ENCODE measurements at places on chromosomes 7 and 10.

DNA sequence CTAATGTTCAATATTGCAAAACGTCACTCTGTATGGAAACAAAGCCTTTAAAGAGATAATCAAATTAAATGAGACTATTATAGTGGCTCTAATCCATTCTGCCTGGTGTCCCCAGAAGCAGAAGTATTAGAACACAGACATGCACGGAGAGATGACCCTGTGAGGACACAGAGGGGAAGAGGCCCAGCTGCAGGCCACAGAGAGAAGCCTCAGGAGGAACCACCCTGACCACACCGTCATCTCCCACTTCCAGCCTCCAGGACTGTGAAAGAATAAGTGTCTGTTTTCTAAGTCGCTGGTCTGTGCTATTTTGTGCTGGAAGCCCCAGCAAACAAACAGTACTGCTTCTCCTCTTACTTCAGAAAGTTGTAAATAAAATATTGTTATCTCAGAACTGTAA lies 283.5 kb upstream of the ADARB2 start:
- DNase-seq = no peak

DNA sequence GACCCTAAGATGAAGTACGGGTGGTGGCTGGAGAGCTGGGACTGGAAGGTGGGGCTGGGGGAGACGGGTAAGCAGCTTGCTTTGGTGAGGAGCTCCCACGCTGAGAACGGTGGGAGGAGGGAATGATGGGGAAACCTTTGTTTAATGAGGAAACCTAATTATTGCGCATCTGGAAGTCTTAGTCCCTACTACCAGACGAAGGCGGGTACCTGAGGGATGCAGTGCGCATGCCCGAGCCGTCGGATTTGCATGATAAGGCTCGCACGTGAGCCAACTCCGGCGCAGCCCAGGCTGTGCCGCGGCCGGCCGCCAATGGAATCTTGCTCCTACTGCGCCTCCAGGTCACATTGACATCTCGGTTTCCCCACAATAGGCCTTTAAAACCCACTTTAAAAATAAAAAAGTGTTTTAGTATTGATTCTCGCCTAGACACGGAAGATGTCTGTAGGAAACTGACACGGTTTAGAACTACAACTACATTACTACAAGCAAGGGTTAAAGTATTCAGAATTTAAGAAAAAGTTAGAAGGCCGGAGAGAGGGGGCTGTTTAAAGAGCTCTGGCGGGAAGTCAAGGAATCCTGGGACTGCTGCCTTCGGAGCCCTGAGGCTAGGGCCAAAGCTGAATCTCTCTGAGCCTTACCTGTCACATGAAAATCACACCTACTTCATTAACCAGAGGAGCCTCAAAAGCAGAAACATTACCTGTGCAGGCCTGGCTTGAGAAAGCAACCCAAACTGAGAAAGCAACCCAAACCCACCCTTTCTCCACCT lies 12.1 kb upstream of the DLX6 start:
- DNase-seq = no peak

DNA sequence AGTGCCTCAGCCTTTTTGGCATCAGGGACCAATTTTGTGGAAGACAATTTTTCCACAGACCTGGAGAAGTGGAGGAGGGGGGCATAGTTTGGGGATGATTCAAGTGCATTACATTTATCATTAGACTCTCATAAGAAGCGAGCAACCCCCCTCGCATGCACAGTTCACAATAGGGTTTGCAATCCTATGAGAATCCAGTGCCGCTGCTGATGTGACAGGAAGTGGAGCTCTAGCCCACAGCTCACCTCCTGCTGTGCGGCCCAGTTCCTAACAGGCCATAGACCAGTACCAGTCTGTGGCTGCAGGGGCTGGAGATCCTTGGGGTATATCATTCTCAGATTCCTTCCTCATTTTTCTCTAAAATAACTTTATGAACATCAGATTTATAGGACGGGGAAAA lies 50.8 kb downstream of the ATAD1 start:
- DNase-seq = no peak

GRCh38 chr10:29326886-29327745 lies 38.2 kb downstream of the LYZL1 start:
- DNase-seq = no peak

DNA sequence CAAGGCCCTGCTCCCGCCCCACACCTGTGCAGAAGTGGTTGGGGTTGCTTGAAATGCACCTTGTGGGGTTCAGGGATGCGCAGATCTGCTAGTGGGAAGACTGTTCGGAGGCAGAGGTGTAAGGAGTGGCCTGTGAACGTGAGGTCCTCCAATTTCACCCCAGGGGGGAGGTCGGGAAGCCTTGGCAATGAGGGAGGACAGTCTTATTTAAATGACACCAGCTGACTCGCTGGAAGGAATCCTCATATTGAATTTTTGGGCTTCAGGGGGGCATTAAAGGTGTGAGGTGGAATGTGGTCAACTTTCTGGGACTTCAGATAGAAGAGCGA lies 218.8 kb upstream of the CELF2 start:
- DNase-seq = no peak

- DNase-seq = no peak
These were observed 259.6 kb upstream of the PPP2R2D start for GRCh38 chr10:131641231-131641630.

GRCh38 chr7:119708891-119709290 lies 564.1 kb upstream of the KCND2 start:
- DNase-seq = no peak

GRCh38 chr10:97399843-97400545 lies 1.1 kb downstream of the RRP12 start:
- DNase-seq = peak; percentile 37

GRCh38 chr10:1187151-1187854 lies 131.1 kb downstream of the WDR37 start:
- no peak for DNase-seq

DNA sequence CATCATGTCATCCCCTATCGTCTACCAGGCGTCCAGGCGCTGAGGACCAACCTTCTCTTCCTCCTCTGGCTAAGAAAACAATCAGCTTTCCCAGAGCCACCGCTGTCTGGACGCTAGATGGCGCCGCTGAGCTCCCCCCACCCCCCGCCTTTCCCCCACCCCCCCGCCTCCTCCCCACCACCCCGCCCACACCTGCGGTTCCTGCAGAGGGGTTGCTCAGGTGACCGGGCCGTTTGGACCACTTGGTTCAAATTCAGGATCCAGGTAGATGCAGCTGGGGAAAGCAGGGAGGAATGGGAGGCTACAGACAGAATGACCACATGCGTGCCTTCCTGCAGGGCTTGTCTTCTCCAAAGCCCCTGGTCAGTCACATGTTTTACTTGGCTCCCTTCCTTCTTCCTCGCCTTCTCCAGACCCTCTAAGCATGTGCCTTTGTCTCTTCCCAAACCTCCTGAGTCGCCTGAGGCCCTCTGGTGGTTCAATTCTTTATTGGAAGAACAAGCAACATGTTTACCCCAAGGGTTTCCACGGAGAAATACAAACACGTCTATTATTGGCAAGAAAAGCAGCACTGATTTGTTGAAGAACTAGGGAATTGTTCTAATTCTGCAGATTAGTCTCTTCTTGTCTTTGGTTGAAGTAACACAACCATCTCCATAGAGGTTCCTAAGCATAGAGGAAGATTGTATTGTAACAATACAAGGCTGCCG lies 24.7 kb downstream of the AOC1 start:
- DNase-seq = peak; percentile 84

- no peak for DNase-seq
These were observed 23.2 kb downstream of the PILRA start for GRCh38 chr7:100396421-100396982.

DNA sequence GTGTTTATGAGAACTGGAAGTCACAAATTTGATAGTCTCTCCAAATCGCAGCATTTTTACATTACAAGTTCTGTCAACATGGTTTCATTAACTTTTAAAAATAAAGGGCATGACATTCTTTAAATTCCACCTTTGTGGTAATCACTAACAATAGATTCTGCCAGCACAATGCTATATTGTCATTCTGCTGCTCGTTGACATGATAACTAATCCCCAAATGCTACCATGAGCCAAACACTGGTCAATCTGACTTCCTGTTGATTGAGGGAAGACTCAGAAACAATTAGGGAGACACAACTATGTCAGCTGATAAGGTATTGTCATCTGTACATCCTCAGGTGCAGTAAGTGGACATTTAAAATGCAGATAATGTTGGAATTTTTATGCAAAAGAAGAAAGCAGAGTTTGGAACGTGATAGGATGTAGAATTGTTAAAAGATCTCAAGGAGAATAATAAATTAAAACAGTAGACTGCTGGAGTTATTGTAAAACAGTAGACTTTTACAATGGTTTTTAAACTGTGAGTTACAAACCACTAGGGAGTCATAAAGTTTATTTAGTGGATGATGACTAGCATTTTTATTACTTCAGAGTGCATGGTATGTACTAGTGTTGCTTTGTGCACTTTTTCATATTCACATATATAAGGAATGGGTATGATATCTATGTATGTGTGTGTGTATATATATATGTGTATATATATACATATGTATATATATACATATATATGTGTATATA lies 126.4 kb upstream of the DKK1 start:
- DNase-seq = no peak

DNA sequence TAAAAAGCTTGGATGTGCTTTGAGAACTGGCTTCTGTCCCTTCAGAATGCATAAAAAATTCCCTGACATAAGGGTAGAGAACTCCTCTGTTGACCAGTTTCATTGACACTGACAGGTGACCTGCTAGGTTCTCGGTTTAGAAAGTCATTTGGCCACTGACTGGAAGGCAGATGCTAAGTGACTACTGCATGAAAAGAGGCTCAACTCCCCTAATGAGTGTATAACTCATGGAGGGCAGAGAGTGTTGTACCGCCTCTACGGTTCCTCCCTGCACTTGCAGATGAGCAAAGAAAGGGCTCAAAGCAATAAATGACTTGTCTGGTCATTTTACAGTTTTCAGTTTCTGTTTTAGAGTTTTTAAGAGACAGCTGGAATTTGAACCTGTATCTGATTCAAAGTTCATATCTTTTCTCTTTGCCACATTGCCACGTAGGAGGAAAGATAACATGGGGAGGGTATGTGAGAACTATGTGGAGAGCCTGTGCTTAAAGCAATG lies 2.9 kb upstream of the FGL2 start:
- no peak for DNase-seq

DNA sequence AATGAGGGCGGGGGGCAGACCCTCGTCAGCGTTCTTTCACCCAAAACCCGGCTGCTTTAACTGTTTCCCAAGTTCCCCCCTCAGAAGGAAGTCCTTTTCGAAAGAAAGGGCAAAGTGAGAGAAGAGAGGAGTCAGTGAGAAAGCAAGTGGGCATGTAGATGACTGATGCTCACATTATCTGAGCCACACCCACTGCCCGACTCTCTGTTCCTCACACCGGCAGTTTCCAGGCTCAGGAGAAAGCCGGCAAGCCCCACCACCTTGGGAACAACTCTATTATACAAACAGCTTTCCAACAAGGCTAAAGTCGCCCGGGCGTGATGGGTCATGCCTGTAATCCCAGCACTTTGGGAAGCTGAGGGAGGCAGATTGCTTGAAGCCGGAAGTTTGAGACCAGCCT lies 23.1 kb downstream of the RCC1L start:
- no peak for DNase-seq

GRCh38 chr7:3859431-3859830 lies 558.4 kb downstream of the SDK1 start:
- no peak for DNase-seq

DNA sequence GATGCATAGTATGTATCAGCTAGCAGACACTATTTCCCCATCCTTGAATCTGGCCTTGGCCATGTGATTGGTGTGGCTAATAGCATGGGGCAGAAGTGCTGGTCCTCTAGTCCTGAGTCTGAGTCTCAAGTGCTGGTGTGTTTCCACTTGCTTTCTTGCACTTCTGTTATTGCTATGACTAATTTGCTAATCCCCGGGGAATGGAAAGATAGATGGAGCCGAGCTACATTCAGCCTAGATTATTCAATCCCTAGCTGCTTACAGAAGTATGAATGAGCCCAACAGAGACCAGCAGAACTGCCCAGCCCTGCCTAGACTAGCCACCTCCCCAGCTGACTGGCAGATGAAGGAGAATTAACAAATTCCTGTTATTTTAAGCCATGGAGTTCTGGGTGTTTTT lies 53.2 kb upstream of the SYPL1 start:
- no peak for DNase-seq

DNA sequence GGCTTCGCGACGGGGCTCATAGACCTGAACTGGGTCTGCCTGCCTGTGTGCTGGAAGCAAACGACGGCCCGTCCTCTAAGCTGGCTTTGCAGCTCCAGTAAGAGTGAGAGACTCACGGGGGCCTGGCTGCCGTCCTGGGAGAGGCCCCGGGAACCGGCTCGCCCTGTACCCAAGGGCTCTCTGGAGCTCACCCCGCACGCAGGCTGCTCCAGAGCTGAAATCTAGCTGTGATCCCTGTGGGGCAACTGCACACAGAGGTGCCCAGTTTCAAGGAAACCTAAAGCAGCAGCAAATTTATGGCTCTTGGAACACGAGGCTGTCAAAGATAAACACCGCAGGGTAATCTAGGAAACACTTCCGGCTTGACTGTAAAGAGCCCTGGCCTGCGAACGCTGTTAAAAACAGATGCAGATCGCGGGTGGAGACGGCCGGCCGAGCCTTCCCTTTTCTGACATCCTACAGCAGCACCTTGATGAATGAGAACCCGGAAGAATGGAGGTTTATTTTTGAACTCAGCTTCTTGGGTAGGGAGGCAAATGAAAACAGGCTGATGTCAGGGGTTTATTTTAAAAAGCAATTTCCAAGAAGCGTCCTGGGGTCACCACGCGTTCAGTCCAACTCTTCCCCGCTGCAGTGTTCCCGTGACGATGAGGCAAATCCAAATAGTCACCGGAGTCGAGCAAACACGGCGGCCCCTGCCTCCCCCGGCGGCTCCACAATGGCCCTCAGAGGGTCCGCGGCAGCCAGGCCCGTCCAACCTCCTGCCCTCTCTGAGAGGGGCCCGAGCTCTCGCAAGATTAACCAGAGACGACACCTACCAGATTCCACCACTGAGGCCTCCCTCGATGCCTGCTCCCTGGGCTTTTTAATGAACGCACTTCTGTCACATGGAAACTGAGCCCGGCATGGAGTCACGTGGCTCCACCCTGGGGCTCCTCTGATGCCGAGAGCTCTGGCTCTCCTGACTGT lies 29.6 kb downstream of the AMZ1 start:
- peak; percentile 67 for DNase-seq

DNA sequence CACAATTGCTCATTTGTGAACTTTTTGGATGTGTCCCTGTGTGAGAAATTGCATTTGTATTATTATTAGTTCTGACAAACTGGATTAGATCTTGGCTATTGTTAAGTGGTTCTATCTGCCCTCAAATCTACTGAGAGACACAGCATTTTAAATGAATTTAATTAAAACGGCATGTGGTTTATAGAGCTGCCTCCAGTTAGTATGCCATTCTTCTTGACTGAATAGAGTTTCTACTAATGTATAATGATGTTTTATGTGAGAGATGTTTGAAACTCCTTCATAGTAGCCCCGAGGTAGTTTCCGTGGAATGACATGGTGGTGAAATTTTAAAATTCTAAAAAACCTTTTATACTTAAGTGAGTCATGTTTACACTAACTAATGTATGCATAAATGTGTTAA lies 110.9 kb downstream of the DYNC1I1 start:
- no peak for DNase-seq

GRCh38 chr7:105493196-105493922 lies 28.7 kb downstream of the PUS7 start:
- DNase-seq = no peak
